Activated T-helper 1 cell treated with anti-CD3 and anti-CD28 coated beads, Interleukin-2, amount 50 U/mL, for 16 hours (primary cell): ENCODE measurements at places on chromosomes 16 and 17.

GRCh38 chr17:75012096-75012345, 449 bp upstream of the MRPL58 start:
- no peak for DNase-seq

- no peak for DNase-seq
Measured at GRCh38 chr17:64085650-64086005, 44.3 kb downstream of the ERN1 start.

- DNase-seq: no peak
Measured at GRCh38 chr17:28086519-28086918, 44.0 kb downstream of the NLK start.

GRCh38 chr17:67619555-67619954, 98.2 kb upstream of the NOL11 start:
- DNase-seq: no peak

GRCh38 chr17:19546289-19547065, 12.8 kb downstream of the SLC47A1 start:
- DNase-seq: no peak

DNA sequence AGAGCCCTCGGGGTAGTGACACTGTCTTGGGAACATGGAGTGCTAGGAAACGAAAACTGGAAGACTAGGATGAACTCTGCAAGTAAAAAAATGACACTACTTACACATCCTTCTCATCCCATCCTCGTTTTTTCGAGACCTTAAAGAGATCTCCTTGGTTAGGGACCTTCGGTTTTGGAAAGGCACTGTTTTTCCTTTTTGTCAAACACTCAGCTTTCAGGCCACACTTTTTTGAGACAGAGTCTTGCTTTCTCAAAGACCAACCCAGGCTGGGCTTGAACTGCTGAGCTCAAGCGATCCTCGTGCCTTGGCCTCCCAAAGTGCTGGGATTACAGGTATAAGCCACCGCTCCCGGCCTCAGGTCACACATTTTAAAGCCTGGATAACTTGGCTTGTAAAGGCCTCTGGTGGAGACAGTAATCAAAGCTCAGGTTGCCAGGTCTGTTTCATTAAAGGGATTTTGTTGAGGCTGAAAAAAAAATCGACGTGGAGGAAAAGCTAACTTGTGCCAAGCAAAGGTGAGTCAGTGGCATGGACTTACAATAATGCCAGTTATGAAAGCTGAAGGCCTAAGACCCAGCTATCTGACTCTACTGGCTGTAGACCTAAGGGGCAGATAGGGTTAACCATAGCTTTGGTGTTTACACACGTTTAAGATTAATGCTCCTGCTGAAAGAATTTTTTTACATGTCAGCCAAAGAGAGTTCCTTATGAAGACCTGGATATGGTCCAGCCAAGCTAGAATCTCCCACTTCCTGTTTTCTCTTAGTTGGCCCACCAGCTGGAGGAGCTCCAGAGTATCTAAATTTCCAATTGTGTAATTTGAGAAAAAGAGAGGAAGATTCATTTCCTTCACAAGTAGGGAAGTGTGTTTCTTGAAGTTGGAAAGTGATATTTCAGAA, 823 bp downstream of the NBR1 start:
- DNase-seq: no peak

DNA sequence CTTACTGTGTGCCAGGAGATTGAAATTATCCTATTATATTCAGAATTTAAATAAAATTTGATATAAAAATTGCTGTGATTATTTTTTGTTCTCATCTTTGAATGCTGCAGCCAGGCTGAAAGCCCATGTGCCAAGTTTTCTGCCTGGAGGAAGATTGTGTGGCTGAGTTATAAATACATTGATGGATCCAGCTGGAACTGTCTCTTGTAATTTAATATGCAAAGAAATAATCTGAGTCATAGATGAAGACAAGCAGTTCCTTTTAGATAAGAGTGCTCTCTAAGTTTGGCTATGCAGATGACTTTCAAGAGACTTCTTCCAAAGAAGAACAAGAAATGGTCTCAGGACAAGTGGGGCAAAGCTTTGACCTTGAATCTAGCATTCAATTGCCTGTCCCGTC, 871.0 kb downstream of the CDH11 start:
- DNase-seq: no peak

DNA sequence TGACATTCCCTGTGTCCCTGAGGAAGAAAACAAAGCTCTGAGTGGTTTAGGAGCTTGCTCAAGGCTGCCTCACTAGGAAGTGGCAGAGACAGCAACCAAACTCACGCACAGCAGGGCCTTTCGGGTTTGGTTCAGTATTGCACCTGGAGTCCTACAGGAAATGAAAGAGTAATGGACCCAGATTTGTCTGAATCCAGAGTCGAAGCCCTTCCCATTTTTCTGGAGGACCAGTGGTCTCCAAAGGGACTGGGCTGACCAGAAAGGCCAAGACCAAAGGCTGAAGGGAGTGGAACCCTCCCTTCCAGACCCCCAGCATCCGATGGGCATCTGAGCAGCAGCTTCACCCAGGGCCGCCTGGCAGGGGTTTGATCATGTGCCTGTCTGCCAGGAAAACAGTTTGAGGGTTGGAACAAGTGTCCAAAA, 85.5 kb upstream of the RPL38 start:
- no peak for DNase-seq

DNA sequence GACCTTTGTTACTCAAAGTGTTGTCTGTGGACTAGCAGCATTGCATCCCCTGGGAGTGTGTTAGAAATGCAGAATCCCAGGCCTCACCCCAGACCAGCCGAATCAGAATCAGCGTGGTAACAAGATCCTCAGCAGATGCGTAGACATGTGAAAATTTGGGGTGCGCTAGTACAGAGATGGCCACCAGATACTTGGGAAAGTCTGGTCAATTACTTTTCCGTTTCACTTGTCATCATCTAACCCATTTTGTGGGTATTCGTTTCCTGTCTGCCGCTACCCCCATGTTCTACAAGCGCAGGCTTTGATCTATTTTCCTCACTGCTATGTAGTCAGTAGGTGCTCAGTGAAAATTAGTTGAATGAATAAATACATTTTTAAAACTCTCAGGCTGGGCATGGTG, 33.1 kb upstream of the HERPUD1 start:
- no peak for DNase-seq

GRCh38 chr17:71145486-71145885, 975.3 kb upstream of the SOX9 start:
- DNase-seq: no peak

GRCh38 chr17:45809499-45809898, 25.4 kb downstream of the CRHR1 start:
- no peak for DNase-seq

DNA sequence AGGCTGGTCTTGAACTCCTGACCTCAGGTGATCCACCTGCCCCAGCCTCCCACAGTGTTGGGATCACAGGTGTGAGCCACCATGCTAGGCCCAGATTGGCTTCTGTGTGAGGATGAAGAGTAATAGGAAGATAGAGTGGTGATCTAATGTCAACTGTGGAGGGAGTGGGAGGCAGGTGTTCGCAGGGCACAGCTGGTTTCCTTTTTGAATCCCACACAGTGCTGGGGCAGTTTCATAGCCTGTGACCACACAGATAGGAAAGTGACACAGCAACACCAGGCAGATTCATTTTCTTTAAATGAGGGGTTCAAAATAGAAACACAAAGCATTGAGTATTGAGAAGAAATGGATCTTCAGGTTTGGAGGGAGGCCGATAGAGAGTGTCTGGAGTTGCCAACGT, 540.3 kb downstream of the WWOX start:
- no peak for DNase-seq

- peak; percentile 49 for DNase-seq
Measured at GRCh38 chr17:8300627-8301242, 5.5 kb upstream of the SLC25A35 start.

- DNase-seq: no peak
Measured at GRCh38 chr16:5064915-5065314, 841 bp downstream of the C16orf89 start.
